ENCODE measurements at places on chromosomes 5 and 9.

GRCh38 chr5:30539004-30539634, 654.4 kb upstream of the CDH6 start:
- DNase-seq, result no peak

DNA sequence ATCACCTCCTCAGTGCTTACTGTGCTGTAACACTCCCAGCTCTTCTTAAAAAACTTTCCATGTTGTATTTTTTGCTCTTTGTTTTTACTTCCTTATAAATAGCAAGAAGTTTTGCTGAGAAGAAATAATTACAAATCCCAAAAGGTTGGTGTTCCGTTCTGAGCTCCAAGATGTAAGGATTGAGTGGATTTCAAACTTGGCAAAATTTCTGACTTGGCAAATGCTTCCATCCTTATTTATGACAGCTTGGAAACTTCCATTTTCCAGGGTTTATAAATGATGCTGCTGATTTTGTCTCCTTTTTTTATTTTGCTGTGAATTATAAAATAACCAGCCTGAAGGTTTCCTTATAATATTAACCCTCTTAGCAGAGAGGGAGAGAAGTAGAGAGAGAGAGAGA, 151.9 kb downstream of the NTRK2 start:
- no peak for DNase-seq

DNA sequence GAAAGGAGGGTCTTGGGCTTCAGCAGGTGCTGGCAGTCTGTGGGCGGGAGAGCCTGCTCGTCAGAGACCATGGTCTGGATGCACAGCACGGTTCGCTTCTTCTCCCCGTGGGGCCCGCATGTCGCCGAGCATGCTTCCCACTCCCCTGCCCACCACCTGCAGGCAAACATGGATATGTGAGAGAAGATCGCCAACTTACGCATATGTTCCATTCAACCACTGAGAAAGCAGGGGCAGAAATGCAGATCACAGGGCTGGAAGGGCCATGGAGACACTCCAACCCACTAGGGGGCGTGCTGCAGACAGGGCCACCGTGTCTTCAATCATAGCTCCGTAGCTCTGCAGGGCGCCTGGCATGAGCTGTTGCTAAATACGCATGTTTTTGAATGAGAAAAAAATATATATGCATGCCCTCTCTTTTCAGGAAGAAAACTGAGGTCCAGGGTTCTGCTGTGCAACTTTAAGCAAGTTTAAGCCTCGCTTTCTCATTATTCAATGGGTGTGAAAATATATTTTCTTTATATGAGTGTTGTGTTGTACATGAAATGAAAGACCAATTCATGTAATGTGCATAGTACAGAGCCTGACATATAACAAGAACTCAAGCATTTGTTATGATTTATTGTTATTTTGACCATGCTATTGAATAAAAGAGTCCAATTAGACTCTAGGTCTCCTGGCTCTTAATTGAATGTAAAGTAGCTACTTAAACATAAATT, 148.0 kb downstream of the TARS1 start:
- DNase-seq, result no peak

DNA sequence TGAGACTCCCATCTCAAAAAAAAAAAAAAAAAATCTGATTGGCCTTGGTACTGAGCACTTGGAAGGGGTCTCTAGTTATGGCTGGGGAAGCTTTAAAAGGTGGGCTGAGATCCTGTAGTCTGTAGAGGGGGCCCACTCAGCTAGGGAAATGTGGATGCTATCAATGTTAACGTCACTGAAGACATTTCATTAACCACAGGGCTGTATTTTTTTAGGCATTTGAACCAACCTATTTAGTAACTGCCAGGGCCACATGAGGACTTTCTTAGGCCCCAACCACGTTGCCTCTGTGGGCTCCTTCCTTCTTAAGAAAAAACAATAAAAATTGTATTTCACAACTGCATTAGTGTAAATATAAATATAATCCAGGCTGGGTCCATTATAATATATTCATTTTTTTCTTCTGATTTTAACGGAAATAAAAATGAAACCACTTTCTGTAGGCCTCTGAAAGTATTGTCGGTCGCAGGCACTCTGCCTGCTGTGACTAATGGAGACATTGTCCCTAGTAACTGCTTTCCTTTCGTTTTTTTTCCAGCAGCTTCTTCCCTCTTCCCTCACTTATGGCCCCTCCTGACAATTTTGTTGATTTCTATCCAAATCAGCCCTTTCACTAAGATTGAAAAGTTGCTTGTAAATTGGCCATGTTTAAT, 71.6 kb downstream of the GCNT1 start:
- DNase-seq, result no peak

GRCh38 chr9:2151171-2151570, 136.0 kb downstream of the SMARCA2 start:
- no peak for DNase-seq

- DNase-seq, result peak; percentile 6
Measured at GRCh38 chr5:175696139-175696854, 38.4 kb downstream of the HRH2 start.

DNA sequence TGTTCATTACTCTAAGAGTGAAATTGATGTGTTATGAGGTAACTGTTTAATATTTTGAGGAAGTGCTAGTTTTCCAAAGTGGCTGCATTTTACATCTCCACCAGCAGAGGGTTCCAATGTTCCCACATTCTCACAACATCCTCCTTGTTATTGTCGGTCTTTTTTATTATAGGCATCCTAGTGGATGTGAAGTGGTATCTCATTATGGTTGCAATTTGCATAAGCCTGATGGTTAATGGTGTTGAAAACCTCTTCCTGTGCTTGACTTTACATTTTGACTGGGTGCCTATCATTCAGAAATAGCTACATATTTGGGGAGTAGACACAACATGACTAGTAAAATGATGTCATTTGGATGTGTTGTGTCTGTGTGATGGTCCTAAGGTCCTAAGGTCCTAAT, 143.6 kb downstream of the MRPS30 start:
- no peak for DNase-seq

- no peak for DNase-seq
Measured at GRCh38 chr9:130172858-130173665, 858 bp downstream of the NCS1 start.

- DNase-seq, result no peak
Measured at GRCh38 chr9:113502427-113503034, 39.0 kb downstream of the RGS3 start.

- DNase-seq, result no peak
Measured at GRCh38 chr9:133684121-133684935, 48.2 kb downstream of the DBH start.

- DNase-seq, result no peak
Measured at GRCh38 chr5:52767217-52767743, 20.4 kb upstream of the ITGA1 start.

All from COLO829 (cell line).